ENCODE measurements at places on chromosomes 12 and 14.

DNA sequence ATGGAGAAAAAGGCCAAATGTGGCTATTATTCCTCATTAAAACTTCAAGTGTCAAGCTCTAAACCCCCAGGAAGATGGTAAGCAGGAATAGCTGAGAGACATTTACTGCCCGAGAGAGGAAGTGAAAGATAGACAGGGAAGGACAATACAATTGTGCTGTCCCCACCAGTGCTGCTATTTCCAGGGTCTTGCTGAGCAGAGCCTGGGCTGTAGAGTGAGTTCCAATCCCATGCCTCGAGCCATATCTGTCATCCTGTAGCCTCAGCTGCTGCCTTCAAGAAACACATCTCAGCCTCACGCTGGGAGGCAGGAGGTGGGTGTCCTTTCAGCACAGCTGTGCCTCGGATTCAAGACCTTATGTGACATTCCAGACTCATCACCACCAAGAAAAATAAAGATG lies 114.0 kb downstream of the RPAP3 start:
- no peak for DNase-seq

DNA sequence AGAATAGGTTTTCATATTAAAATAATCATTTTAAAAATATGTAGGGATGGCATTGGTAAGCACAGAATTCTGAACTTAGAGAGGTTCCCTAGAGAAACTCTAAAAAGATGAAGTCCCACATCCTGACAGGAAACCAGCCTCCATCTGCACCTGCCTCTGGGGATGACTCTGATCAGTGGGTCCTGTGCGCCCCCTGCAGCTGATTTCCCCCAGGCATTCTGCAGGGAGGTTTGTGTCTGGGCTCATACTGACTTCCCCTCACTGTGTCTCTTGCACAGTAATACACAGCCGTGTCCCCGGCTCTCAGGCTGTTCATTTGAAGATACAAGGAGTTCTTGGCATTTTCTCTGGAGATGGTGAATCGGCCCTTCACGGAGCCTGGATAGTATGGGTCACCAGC lies 602.9 kb downstream of the TMEM121 start:
- no peak for DNase-seq

DNA sequence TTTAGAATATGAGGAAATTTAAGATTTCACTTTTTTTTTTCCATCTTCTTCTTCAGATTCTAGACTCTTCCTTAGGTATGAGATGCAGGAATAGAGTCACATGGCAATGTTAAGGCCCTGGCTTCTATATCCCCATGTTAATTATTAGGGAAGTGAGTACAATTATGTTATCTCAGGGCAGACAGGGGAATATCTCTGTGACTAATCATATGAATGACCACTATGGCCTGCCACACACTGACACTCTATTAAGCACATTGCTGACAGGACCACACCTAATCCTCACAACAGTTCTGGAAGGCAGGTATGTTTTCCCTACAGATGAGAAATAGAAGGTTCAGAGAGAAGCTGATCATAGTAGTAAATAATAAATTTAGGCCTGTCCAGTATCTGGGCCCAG lies 69.4 kb upstream of the PTPRQ start:
- no peak for DNase-seq

GRCh38 chr12:92603741-92604432 lies 98.9 kb upstream of the PLEKHG7 start:
- no peak for DNase-seq

GRCh38 chr12:64806593-64807460 lies 17.6 kb upstream of the TBC1D30 start:
- DNase-seq, result no peak

- no peak for DNase-seq
Observed at GRCh38 chr14:39322807-39323206, 89.1 kb downstream of the MIA2 start.

Measured in H1 (cell line).